ENCODE measurements at places on chromosomes 2 and 18.

GRCh38 chr2:186467421-186467820 is 18.6 kb upstream of the ZC3H15 start:
- no peak for DNase-seq
- H3K4me3 ChIP-seq = no peak overlapping the region
- H3K36me3 ChIP-seq = no peaks in the 10 kb centered on the region
- H3K4me1 ChIP-seq = no peaks in the 10 kb centered on the region
- H3K27ac ChIP-seq = no peak overlapping the region

- H3K4me1 ChIP-seq = no peaks in the 10 kb centered on the region
- no peak for DNase-seq
- no peak overlapping the region for H3K27ac ChIP-seq
- no peaks in the 10 kb centered on the region for H3K36me3 ChIP-seq
- H3K27me3 ChIP-seq = no peaks in the 10 kb centered on the region
Observed at GRCh38 chr2:18381386-18381785, 179.1 kb downstream of the RDH14 start.

- H3K4me3 ChIP-seq = no peak overlapping the region
- no peaks in the 10 kb centered on the region for H3K36me3 ChIP-seq
- no peak for DNase-seq
Observed at GRCh38 chr18:49851624-49852023, 38.3 kb upstream of the ACAA2 start.

GRCh38 chr2:22795287-22795866 is 589.6 kb upstream of the KLHL29 start:
- no peak for DNase-seq
- H3K27me3 ChIP-seq = no peaks in the 10 kb centered on the region
- no peak overlapping the region for H3K27ac ChIP-seq
- no peak overlapping the region for H3K4me3 ChIP-seq
- no peaks in the 10 kb centered on the region for H3K36me3 ChIP-seq
- H3K4me1 ChIP-seq = no peaks in the 10 kb centered on the region

GRCh38 chr2:176514805-176515500 is 245.7 kb downstream of the MTX2 start:
- no peaks in the 10 kb centered on the region for H3K27me3 ChIP-seq
- H3K36me3 ChIP-seq = no peaks in the 10 kb centered on the region
- no peak overlapping the region for H3K27ac ChIP-seq
